SK-N-MC (cell line): ENCODE measurements at places on chromosomes 12 and 14.
A peak's percentile ranks its signal among the peaks of the same experiment; 100 is the strongest.

- DNase-seq: peak; percentile 67
Observed at GRCh38 chr14:56555921-56556570, 23.6 kb upstream of the TMEM260 start.

DNA sequence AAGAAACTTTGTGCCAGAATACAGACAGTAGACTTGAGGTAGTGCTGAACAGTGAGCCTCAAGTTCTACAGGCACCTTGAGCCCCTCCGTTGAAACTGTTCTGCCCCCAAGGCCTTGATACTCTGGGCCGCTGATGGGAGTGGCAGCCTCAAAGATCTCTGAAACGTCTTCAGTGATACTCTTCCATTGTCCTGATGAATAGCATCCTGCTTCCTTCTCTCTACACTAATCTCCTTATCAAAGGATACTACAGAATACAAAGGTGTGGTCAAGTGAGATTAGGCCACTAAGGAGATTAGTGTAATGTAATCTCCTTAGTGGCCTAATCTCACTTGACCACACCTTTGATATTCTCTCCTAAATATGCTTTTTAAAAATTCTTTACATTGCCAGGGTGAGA, 419.8 kb upstream of the SEL1L start:
- DNase-seq: no peak

DNA sequence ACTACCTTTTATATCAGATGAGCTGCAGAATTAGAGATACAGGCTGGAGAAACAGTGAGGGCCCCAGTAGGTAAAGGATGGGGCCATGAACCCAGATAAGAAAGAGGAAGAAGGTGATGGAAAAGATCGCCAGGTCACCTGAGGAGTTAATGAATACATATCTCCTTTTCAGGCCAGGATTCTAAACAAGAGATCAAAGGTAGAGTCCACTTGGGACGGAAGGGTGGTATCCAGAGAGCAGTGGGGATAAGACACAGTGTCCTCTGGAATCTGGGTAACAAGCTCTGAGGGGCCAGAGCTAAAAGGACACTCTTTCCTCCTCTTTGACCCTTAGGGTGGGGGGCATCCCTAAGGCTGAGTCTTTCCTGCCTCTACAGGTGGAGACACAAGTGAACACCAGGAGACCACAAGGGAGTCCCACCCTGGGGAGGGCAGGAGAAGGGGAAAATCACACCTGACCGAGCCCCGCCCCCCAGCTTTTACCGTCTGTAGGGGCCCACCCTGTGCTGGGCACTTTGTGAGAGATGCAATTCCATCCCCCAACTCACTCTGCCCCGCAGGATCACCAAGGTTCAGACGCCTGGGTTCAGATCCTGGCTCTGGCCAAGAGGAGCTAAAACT, 27.3 kb downstream of the SERPINA1 start:
- DNase-seq: no peak

DNA sequence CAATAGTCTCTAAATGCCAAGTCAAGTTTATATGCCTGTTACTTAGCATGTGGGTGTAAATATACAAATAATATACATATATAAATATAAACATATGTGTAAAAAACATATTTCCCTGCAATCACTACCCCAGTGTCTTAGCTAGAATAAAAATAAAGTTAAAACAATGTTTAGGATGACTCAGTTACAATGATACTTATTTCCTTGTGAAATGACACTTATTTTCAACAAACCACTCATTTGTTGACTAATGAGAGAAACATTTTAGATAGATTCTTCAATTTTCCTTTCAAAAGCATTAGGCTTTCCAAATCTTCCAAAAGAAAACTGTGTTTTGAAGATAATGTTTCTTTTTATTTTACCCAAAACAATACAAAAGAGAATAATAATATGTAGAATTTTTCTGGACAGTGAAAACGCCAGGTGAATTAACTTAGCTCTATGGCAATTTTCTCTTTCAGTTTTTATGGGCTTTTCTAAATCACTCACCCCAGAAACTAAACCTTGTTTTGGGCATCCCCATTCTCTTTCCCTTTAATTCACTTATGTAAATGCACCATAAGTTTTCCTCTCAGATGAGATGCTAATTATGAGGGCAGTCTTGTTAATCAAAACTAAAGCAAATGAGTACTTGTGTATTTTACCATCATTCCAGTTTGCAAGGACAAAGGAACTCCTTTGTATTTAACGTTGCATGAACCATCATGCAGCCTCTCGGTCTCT, 465.9 kb downstream of the BCAT1 start:
- DNase-seq: no peak

DNA sequence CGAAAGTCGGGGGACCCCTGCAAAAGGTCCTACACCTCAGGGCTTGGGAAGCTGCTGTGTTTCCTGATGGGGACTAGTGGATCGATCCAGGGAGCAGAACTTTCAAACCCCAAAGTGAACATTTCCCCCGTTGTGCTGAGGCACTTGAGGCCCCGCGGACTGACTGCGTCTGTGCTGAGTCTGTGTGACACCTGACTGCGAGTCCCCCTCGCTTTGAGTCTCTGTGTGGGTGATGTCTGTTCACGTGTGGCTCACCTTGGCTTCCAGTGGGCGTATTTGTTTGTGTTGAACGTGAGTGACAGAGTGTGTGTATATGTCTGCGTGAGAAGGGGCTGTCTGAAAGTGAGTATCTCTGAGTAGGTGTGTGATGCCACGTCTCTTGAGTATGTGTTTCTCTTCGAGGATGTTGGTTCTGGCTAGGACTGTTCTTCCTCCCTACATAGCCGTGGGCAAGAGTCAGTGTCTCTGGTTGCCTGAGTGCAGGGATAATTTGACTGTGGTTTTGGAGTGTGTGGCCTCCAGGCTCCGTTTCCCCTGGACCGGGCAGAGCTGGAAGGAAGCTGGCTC, 1.3 kb downstream of the TEAD4 start:
- DNase-seq: no peak

DNA sequence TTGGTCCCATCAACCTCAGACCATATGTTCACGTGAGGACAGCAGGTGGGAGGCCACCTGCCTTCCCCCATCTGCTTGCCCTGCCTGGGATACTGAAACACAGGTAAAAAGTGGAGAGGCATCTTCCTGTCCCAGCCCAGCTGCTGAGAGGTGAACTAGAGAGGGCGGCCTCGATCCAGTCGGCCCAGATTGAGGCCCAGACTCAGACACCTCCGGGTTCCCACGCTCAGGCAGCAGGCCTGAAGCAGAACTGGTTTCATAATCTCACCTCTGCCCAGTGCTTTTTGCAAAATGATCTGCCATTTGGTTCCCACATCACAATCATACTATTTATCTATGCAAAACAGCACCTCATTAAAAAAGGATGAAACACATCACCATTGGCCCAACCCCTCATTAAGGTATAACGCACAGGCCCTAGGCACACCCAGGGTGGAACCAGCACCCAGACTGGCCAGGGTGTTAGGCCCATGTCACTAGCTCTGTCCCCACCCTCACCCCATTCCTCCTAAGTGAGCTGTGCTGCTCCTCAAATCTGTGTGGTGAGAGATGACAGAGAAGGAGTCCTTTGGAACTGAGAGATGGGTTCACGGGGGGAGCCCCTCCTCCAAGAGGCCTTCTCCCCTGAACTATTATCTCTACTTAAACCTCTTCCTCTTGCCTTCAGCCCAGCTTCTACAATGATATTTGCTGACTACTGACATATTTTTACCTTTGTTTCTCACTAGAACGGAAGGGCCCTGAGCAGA, 81.1 kb downstream of the ZFP36L1 start:
- no peak for DNase-seq

DNA sequence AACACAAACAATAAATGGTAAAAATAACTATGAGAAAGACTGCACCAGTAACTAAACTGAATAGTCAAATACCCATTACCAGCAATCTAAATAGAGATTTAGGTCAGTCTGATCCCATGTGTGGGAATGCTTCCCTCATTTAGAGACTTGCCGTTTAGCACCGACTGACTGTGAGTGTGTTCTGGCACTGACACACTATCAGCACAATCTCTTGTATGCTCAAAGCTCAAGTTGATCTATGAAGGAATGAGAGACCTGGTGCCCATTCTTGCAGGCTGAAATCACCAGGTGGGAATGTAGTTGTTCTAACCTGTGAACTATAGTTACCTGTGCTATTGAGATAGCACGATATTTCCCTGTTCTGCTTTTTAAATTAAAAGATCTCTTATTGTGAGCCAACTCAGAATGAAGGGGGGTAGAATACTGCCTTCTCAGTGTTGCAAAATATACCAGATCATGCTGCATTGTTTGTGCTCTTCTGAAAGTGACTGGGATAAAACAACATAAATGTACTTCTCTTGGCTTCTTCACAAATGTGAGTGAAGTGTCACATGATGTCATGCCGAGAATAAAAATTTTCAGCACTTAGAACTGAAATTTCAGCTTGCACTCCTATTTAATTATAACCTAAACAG, 99.6 kb downstream of the LIN7A start:
- DNase-seq: no peak

- DNase-seq: no peak
Observed at GRCh38 chr12:108720757-108721514, 10.4 kb downstream of the CORO1C start.

GRCh38 chr12:53222170-53222721, 9.8 kb downstream of the RARG start:
- DNase-seq: no peak

DNA sequence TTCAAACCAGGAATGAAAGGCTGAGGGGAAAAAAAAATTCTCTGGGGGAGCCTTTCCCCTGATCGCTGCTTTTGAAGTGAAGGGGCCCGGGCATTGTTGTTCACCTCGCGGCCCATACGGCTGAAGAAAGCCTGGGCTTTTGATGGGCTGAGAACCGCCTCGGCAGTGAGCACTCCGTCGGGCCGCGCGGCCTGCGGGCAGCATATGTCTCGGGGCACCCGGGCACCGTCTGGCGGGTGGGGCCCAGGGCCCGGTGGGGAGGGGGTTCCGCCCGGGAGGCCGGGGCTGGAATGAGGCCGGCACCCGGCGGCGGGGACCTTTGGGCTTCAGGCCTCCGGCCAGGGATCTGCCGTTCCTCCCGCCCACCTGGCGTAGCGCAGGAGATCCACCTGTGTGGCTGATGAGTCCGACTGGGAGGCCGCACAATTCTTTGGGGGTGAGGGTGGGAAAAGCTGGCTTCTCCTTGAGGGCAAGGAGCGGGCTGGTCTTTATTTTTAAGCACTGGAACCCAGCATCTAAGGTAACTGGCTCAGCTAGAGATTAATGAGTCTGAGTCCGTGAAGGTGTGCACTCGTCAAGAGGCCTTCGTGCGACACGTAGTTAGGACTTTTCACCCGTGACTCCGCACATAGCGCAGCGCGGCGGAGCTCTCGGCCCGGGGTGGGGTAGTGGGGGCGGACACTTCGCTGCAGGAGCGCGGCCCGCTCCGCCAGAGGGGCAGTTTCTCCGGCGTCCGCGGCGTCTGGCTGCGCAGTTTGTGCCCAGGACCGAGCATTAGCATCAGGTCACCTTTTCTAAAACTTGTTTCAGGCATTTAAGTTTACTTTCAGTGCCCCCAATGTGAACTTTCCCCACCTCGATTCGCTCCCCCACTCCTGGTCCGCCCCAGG, 10.6 kb downstream of the FOXA1 start:
- DNase-seq: no peak

DNA sequence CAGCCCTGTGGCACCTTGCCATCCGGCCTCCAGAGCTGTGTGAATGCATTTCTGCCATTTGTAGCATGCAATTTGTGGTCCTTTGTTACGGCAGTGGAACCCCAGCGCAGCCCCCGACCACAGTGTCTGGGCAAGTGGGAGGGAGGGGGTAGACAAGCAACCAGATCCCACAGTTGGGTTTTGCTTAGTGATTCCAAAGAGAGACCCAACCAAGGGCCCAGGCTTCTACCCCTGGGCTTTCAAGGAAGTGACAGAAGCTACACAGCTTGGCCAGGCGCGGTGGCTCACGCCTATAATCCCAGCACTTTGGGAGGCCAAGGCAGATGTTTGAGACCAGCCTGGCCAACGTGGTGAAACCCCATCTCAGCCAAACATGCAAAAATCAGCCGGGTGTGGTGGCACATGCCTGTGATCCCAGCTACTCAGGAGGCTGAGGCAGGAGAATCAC, 17.8 kb downstream of the ZBTB42 start:
- no peak for DNase-seq

- peak; percentile 71 for DNase-seq
Observed at GRCh38 chr14:68941820-68942219, 37.3 kb downstream of the ACTN1 start.

GRCh38 chr12:95136598-95136997, 63.2 kb upstream of the NR2C1 start:
- no peak for DNase-seq

GRCh38 chr14:92565718-92566115, 52.1 kb downstream of the RIN3 start:
- DNase-seq: no peak

DNA sequence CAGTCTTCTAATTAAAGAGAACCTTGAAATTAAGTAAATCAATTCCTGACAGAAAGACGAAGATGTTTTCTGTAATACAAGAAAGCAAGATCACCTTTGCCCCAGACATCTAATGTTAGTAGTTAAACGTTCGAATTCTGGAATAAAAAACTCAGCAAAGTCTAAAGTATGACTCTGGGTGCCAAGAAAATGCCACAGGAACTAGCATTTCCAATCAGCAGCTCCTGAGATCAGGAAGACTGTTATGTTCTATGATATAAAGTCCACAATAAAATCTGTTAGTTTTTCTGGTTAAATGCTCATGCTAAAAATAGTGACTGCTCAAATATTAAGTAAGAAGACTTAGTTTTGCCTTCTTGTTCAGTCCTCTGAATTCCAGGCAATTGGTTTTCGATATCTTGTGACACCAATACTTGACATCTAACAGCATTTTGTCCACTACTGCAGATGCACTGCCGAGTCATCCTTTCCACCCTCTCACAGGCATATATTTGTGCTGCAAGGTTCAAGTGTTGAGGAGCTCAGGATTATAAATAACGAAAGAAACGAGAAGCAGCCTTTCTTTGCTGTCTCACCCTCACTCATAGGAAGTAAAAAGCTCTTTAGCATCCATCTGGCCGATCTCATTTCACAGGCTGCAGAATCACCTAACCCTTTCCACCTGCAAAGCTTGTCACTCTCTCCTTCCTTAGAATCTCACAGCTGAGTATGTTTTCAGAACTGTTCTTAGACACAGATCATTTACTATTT, 32.0 kb downstream of the SSH1 start:
- DNase-seq: no peak

DNA sequence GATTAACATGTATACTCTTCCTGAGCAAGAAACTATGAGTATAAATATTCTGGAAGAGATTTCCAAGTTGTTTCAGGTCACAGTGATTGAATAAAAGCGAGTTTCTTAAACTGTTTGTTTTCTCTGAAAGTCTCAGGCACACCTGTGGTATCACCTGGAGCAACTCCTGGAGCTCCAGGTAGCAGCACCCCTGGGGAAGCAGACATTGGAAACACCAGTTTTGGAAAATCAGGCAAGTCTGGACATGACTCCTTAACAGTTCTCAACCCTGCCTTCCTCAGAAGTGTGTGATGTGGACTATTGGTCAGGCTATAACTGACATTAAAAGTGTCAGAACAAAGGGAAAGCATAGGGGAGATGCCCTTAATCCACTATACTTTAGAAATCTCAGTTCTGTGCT, 217.6 kb upstream of the CNTN1 start:
- DNase-seq: no peak
